ENCODE measurements at places on chromosomes 1 and 21.
A peak's percentile ranks its signal among the peaks of the same experiment; 100 is the strongest.

GRCh38 chr21:36347962-36348328 lies 27.9 kb downstream of the MORC3 start:
- DNase-seq, result no peak

DNA sequence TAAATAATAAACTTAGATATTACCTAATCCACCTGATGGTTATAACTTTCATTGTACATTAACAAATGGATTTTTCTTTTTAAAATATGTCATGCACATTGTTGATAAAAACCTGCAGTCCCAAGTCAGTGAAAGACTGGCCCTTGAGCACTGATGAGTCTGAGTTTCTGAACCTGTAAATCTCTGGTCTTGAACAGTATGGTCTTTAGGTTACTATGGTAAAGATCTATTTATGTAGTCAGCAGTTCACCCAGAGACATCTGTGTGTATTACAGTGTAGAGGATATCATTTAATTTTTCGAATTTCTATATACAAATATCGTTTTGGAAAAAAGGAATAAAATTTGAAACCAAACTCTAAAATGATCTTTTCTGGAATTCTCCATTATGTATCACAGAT lies 30.4 kb upstream of the SCYL3 start:
- DNase-seq, result no peak

DNA sequence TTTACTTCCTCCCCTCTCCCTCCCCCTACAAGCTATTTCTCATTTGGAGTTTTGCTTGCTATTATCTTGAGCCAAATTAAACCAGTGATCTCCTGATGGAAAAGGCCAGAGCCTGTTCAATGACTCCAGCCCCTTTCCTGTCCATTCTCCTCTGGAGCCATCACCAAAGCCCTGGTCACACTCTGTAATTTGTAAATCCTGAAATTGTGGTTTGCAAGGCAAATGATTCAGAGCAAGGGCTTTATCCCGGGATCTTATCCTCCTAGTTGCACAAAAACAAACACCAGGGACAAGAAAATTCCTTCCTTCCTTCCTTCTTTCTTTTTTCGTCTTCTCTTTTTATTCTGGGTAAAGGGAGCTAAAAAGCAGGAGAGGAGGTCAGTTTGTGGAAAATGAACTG lies 366.1 kb upstream of the ST6GALNAC5 start:
- DNase-seq, result no peak

DNA sequence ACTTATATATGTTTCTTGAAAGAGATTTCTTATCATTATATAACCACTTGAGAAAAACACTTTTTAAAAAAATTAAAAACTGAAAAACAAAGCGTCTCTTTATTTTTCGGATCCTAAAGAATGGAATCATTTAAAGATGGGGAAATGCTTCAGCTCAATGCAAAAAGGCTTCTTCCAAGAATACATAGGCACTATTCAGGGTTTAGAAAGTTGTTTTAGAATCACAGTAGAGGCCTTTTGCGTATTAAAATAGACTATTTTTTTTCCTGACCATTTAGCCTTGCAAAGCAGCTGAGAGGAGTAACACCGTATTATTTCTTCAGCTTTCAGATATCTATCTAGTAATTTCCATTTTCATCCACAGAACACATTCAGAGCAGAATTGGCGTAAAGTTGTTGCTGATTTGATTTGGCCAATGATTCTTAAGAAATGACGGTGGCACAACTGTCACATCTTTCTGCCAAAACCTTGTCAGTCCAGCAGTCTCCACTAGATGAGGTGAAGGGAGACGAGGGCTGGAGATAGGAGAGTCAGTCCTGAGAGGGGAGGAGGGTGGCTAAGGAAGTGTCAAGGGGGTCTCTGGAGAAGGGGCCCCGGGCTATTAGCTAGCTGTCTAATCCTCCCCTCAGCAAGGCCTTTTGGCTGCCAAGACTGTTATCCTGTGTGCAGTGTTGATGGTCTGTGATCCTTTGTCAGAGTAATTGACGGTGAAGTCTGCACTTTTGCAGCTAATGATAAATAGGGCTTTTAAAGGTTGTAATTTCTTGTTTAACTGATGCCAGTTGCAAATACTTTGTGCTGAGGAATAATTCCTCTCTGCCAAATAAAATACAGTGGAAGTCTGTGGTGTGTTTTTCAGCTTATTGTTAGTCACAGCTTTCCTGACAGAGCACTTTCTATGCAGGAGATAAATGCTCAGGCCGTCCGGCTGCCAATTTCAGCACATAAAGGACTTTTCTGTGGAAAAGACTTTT lies 34.7 kb downstream of the PRRX1 start:
- peak; percentile 41 for DNase-seq

- DNase-seq, result no peak
These were observed 54.2 kb downstream of the SEC16B start for GRCh38 chr1:177915641-177916040.

GRCh38 chr21:26007951-26008498 lies 162.5 kb downstream of the APP start:
- no peak for DNase-seq
